Activated T-cell treated with anti-CD3 and anti-CD28 coated beads, Interleukin-2, amount 50 U/mL, for 72 hours (primary cell): ENCODE measurements at places on chromosomes 1 and 21.

GRCh38 chr1:207858281-207858680, 52.6 kb downstream of the CD34 start:
- no peak for DNase-seq

DNA sequence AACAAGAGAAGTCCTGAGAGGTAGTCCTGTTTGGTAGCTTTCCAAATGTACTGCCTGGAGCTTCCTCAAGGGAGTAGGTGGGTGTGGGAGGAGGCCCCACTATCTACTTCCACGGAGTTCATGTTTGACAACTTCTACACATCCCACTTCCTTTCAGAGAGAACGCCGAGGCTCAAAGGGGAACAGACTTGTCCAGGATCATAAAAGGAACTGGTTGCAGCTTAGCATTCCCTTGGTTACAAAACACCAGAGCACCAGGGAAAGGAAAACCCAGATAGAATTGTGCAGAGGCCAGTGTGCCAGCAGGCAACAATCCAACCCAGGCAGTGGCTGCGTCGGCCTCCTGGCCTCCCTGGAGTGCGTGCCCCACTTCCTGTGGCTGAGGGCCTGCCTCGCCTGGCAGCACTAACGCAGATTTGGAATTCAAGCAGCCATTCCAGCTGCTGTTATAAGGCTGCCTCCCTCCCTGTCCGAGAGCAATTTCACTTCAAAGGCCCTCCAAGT, 4.2 kb upstream of the RAP1GAP start:
- no peak for DNase-seq

GRCh38 chr21:46397993-46398392, 60.7 kb upstream of the DIP2A start:
- DNase-seq: no peak

- peak; percentile 23 for DNase-seq
Measured at GRCh38 chr1:110672753-110673108, 2.0 kb downstream of the KCNA3 start.

DNA sequence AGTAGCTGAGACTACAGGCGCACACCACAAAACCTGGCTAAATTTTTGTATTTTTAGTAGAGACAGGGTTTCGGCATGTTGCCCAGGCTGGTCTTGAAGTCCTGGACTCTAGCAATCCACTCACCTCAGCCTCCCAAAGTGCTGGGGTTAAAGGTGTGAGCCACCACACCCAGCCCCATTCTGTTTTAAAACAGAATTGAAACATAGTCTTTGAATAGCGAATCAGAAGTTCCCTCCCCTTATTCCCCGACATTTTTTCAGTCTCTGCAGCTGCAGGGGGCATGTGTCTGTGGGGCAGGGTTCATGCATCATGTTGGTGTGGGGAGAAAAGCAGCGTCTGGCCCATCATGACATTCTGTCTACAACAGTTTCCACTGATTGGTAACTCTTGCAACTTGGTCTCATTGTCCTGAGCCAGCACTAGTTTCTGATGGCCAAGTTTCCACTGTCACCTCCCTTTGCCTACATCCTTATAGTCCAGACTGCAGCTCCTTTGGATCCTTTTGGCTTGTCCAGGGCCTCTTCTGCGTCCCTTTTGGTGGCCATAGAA, 15.6 kb upstream of the HHAT start:
- DNase-seq: no peak

DNA sequence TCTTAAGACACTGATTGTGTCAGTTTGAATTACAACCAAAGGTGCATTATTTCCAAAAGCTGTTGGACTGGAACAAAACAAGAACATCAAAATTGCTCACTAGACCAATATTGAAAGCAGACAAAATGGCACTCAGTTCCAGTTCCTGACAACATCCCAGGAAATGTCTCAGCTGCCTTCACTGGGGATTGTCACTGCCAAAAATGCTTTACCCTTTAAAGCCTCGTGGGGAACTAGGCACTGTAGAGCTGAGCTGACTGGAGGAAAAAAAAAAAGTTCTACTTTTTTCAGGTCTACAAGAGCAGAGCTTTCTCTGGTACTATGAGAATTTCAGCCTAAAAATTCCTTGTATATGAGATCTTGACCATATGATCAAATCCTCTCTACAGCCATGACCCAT, 21.9 kb downstream of the GPR52 start:
- no peak for DNase-seq

- no peak for DNase-seq
Measured at GRCh38 chr1:227059076-227059475, 119.0 kb downstream of the COQ8A start.

DNA sequence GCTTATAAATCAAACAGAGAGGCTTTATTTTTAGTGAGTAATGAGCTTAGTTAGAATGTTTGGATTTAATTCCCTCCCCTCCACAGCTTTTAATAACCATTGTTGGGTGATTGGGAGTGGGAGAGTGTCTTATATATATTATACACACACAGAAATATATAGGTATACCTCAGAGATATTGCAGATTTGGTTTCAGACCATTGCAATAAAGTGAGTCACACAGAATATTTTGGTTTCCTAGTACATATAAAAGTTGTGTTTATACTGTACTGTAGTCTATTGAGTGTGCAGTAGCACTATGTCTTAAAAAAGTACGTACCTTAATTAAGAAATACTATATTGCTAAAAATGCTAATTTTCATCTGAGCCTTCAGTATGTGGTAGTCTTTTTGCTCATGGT, 44.4 kb downstream of the RPS6KC1 start:
- no peak for DNase-seq

DNA sequence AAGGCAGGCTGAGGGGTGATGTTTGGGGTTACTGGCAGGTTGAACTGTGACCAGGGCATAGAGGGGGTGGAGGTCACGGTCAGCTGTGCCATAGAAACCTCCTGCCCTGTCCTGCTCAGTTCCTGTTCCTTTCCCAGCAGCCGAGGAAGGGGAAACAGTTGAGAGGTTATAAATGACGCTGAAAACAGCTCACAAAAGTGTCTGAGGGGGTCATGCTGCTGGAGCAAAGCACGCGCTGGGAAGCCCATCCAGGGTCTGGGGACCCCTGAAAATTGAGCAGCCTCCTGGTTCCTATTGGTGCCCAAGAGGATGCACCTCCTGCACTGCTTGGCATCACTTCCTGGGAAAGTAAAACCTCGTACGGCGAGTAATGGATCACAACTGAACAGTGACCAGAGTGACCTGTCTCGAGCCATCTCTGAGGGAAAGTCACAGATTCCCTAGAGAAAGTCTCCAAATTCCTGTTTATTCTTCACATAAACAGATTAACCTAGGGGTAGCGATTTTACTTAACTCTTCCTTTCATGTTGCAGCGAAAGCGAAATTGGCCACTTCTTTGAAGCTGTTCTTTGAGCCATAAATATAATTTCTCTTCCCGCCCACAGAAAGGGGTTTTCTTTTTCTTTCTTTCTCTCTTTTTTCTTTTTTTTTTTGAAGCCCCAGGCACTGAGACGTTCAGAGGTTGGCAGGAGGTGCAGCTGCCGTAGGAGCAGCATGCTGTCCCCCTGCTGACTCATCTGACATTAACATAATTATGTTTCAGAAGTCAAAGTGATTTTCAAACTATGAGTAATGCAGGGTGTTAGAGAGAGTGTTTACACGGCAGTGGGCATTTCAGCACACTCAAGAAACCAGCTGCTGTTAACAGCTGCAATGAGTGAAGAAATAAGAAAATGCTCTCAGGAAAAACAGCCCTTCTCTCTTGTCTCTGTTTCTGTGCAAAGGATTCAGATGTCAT, 41.8 kb upstream of the ATF3 start:
- DNase-seq: peak; percentile 66
